ENCODE measurements at places on chromosomes 1 and 21.

DNA sequence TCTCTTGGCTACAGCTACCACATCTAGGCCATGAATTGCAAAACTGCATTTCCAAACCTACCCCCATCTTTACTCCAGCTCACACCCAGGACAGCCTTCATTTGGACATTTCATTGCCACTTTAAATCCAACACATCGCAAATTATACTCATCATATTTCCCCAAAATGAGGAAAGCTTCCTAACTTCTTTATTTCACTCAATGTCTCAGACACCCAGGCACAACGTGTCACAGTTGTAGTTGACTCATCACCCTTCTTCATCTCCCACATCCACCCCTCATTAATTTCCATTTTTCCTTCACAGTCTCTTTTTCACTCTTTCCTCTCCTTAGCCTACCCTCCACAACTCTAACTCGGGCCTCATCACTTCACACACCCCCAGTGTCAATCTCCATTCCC lies 6.7 kb downstream of the OTUD7B start:
- no peak for DNase-seq

- DNase-seq, result no peak
Measured at GRCh38 chr21:38980416-38981313, 174.9 kb downstream of the ETS2 start.

DNA sequence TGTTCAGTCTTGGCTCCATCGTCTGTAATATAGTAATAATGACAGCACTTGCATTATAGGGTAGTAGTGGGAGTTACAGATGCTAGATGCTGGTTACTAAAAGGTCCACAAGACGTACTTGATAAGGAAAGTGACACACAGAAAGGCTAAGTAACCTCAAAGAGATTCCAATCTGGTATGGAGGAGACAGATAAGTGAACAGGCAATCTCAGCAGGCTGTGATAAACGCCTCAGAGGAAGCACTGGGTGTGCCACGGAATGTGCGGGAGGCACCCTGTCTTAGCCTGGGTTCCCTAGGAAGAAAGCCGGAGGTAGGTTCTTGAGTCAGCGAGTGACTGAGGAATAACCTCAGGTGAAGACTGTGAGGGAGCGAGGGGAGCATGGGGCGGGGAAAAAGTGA lies 4.6 kb upstream of the CTPS1 start:
- DNase-seq, result no peak

DNA sequence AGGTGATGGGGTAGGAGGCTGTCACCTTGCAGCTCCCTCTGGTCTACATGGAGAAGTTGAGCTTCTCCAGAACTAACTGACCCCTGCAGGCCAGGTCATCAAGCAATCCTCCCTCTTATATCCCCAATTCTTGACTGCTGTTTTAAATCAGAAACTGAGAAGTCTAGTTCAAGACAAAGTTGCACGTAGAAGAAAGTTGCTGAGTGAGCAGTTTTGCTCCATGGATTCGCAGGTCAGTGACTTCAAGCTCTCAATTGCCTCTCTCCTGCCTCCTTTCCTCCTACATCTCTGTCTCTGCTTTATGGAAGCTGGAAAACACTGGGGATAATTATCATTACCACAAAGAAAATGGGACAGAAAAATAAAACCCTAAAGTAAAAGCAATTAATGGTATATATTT lies 32.8 kb upstream of the GBP5 start:
- no peak for DNase-seq

GRCh38 chr1:171800342-171800741 lies 18.9 kb downstream of the METTL13 start:
- DNase-seq, result no peak

DNA sequence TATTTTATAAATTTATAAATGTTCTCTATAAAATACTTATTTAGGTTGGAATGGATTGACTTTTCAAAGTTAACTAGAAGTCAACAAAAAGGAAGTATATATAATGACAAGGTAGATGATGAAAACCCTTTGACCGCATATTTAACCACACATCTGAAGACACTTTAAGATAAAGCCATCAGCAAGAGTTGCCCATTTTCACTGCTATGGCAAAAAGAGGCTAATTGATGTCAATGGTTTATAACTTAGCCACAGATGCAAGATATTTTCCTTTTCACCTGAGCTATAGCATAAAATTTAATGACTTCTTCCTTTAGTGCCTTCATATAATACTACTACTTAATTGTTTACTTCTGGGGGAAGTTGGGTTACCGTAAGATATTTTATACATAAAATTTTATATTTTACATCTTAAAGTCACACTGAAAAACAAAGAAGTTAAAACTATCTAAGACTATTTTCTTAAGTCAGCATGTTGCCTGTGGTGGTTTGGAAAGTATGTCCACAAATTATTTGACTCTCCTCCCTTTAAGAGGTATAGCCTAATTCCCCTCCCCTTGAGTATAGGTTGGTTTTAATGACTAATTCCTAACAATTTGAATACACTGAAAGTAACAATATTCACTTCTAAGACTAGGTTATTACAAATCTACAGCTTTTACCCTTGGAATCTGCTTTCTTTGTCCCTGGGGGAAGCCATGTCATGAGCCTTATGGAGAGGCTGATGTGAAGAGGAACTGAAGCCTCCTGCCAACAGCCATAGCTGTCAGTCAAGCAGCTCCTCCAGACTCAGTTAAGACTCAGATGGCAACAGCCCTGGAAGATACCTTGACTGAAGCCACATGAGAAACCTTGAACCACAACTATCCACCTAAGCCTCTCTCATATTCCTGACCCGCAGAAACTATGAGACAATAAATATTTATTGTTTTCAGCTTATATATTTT lies 40.3 kb upstream of the LRRC8B start:
- no peak for DNase-seq

DNA sequence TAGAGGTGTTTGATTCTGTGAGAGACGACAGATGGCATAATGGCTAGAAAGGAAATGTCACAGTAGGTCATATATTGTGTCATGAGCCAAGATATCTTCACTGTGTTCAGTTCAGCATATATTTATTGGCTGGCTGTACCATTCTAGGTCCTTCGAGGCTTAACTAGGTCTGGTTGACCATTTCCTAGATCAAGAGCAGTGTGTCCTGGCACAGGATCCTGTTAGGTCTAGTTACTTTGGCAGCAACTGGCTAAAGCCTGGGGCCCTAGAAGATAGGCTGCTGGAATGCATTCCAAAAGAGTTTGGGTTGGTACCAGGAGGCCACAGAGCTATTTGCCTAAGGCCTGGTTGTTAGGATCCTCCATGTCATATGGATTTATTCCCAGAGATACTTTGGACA lies 20.9 kb downstream of the ZBTB40 start:
- DNase-seq, result no peak

- DNase-seq, result no peak
Measured at GRCh38 chr1:228297822-228298221, 90.0 kb downstream of the OBSCN start.

- no peak for DNase-seq
Measured at GRCh38 chr21:37769656-37770055, 146.6 kb downstream of the KCNJ6 start.

DNA sequence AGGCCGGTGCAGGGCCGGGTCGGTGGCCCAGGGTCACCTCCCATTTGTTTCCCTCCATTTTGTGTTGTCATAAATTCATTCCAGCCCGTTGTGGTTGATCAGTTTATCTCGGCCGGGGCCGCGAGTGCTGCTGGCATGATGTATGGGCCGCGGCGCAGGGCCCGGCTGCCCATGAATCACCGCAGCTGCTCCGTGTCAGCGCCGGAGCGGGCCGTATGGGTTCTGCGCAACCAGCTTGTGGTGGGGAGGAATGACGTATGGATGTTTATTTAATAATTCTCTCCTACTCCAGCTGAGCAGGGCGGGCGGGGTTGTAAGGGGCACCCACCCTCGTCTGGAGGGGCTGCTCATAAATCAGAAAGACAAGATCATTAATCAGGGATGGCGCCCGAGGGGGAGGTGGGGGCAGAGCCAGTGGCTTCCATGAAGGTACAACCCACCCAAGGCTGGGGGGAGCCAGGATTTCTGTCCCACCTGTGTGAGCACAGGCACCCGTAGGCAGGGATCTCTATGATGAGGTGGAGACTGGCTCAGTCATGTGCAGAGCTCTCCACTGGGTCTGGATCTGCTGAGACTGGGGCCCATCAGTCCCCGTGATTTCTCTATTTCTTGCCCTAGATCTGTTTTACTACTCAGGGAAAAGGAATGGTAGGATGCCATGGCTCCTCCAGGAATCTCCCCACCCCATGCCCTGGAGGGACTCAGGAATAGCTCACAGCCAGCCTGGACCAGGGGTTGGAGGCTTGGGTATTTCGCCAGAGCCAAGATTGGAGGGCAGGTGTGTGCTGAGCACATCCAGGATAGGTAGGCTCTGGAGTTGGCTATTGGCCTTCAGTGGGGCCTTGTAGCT lies 27.8 kb downstream of the TMEM53 start:
- no peak for DNase-seq

DNA sequence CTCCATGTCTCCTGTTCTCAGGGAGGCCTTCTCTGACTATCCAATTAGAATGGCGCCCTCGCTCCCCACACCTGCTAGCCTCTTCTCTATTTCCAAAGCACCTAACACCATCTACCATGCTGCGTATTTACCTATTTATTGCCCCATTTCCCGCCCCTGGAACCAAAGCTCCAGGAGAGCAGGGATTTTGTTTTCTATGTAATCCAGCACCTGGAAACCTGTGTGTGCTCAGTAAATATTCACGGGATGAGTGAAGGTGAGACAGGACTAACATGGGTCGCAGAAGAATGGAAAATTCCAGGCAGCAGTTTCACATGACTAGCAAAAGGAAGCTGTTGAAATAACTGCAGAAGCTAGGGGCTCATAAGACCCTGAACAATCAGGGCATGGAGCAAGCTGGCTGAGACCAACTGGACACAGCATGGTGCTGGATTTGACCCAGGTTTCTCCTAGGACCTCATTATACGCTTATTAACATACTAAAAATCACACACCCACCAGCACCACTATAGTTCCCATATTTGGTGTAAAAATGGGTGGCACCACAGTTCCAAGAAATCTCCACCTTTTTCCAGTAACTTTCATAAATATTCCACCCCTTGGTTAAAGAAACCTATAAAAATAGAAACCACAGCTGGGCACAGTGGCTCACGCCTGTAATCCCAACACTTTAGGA lies 15.1 kb upstream of the TENT5B start:
- no peak for DNase-seq

DNA sequence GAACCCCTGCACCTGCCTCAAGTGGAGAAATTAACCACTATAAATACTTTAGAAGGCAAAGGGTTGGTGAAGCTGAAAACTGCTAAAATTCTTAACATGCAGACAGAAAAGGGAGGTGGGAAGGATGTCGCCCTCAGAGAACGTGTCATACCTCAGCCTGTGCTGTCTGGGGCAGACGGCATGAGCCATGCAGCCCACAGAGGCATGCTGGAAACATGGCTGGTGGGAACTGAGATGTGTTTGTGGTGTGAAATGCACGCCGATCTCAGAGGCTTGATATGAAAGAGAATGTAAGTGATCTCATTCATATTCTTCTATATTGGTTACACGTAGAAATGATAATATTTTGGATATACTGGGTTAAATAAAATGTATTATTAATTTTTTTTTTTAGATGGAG lies 16.3 kb downstream of the AGPAT3 start:
- DNase-seq, result no peak

DNA sequence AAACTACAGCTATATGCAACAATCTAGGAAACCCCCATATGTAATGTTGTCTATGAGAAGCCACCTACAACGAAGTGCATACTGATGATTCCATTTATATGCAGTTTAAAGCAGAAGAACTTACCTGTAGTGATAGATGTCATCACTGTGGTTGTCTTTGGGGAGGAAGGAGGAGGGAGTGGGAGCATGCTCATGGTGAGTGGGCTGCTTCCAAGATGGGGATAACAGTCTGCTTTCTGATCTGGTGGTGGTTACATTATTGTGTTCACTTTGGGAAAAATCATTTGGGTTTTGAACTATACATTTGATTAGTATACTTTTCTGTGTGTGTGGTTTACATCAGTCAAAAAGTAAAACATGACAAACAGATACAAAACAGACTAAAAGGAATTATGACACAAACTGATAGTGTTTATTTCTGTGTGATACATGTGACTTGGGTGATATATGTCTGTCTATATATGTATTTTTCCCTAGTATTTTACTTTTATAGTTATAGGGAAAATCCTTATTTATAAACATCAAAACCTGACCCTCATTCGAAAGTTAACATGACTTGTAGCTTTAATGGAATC lies 184.7 kb downstream of the VPS13D start:
- DNase-seq, result no peak

DNA sequence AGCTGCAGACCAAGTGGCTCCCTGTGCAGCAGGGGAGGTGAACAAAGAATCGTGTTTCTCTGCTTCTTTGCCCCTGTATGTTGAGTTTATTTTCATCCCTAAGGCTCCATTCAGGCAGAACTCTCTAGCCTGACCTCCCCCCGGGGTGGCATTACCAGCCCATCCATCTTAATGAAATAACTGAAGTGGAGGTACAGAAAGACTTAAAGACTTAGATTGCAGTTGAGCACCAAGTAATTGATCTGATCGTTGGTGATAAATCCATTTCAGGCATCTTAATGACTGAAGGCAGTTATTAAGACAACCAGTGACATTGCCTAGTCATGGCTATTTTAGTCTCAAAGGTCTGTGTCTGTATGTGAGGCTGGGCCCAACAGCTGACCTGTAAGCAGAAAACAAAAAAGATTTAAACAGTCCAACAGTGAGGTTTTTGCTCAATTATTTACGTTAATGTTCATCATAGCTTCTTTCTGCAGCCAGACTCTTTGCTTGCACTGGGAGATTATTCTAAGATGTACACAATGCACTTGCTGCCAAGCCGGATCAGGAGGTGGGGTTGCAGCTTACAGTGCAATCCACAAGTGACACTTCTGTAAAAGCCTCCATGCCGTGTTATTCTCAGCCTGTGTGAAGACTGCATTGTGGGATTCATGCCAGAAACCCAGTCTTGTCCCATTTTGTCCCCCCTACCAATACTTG lies 363.0 kb upstream of the DUSP10 start:
- DNase-seq, result peak; percentile 56

DNA sequence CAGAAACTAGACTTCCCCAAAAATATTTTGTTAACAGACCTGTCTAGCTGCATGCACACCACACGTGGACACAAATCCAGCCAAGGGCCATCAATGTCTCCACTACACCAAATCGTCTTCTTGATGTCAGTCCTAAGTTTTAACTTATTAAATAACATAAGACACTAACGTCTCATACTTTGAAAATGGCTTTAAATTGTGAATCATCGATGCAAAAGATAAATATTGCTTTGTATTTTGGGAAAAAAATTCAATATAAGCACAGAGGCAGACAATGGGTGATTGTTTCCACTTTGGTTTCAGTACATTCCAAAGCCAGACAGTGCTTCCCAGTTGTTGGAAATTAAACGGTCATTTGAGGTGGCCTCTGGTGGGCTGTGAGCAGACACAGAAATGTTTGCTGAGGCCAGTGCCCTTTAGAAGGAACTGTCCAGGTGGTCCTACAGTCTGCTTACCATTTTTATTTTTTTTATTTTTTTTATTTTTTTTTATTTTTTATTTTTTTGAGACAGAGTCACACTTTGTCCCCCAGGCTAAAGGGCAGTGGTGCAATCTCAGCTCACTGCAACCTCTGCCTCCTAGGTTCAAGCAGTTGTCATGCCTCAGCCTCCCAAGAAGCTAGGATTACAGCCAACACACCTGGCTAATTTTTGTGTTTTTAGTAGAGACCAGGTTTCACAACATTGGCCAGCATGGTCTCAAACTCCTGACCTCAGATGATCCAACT lies 1.8 kb upstream of the KIAA2013 start:
- DNase-seq, result no peak

All from nephron progenitor cell (in vitro differentiated cells).